ENCODE measurements at places on chromosomes 6 and 20.

DNA sequence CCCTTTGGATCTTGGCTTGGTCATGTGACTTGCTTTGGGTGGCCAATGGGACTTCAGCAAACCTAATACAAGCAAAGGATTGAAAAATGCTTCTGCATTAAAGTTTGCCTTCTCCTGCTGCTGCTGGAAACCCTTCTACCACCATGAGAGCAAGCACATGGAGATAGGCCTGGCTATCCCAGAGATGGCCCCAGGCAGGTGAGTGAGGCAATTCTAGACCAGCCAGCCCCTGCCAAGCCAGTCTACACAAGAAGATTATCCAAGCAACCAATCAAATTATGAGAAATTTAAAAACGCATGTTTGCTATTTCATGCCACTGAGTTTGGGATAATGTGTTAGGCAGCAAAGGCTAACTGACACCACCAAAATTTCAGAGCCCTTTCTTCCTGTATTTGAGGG, 274.3 kb downstream of the TFAP2C start:
- DNase-seq = no peak

DNA sequence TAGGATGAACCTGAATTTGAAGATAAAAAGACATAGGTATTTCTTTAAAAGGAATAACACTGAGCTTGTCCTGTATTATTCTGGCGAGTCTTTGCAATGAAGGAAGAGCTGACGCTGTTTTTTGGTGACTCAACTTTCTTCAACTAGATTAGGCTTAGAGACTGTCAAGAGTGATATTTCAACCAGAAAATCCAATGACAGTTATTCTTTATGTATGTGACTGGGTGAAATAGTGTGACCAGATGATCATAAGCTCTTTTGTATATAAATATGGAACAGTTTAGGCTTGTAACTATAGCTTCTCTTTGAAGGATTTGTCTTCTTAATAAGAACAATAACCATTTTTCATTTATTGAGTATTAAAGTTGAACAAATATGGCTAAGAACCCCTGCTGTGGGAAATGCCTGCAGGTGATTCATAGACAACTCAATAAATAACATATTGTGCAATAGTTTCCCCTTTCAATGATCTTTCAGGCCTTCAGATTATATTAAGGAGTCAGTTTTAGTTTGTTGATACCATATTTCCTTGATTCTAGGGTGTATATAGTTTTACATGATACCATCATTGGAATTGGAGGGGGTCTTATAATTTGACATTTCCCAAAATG, 265.6 kb upstream of the JAG1 start:
- DNase-seq = no peak

- DNase-seq = no peak
Observed at GRCh38 chr6:91161246-91161645, 574.4 kb upstream of the MAP3K7 start.

GRCh38 chr20:50285376-50286173, 94.9 kb downstream of the CEBPB start:
- no peak for DNase-seq

DNA sequence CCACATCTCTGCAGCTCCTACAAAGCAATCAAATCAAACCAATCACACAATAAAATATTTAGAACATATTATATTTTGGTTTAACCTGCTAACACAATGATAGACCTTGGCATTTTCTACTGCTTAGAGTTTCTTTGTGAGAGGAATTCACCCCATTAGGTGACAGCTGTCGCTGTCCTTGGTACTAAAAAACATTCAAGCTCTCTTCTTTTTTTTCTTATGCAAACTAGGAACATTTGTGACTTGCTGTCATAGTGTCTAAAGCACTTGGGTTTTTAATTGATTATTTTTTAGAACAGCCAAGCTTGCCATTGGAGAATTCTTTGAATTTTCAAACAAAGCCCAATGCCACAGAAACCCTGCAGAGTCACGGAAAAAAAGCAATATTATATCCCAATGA, 46.4 kb downstream of the CNR1 start:
- no peak for DNase-seq

DNA sequence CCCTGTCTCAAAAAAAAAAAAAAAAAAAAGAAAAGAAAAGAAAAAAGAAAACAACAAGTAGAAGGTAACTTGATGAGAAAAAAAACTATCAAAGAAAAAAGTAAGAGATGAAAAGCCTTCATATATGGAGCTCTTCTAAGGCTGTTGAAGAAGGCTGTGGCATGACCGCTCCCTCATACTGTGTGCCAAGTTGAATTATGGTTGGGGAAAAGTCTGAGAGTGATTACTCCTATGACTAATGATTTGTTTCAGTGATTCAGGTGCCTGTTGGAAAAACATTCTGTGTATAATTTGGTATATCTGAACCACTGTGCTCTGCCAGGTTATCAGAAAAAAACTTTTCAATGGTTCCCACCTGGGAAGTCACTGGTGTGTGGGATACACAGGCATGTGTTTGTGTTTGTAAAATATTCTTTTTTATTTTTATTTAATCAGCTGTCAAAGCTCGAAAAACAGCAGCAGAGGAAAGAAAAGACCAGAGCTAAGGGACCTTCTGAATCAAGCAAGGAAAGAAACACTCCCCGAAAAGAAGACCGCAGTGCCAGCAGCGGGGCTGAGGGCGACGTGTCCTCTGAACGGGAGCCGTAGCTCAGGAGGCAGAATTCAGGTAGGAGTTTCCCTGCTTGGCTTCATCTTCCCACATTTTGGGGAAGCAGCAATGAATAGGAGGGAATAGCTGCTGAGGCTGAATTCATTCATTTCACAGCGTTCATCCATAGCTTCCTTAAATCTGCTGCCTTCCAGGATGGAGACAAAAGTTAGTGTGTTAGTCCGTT, 69.7 kb upstream of the SCP2D1 start:
- no peak for DNase-seq

GRCh38 chr6:82000551-82000950, 247.0 kb downstream of the IBTK start:
- DNase-seq = no peak

GRCh38 chr6:125154761-125155135, 1.2 kb downstream of the TPD52L1 start:
- no peak for DNase-seq

GRCh38 chr20:55714736-55715135, 290.6 kb downstream of the CBLN4 start:
- DNase-seq = no peak

GRCh38 chr6:91865889-91866288, 1279.0 kb upstream of the MAP3K7 start:
- DNase-seq = no peak

DNA sequence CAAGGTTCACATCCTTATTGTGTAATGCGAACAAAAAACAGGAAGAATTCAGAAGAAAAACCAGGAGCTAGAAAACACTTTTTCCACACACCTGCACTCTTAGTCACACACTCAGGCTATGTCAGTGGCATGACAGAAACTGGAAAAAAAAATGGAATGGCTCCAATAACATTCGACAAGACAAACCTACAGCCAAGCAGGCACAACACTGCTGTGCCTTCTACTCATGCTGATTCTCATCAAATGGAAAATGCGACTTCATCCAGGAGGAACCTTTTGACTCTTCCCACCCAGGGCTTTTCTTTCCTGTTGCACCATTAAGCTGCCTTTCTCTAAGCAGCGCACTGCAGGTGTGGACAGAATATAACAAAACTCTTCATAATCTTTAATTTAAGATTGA, 163.2 kb upstream of the BTBD3 start:
- DNase-seq = no peak

- DNase-seq = no peak
Observed at GRCh38 chr6:33983109-33983716, 162.7 kb downstream of the GRM4 start.

DNA sequence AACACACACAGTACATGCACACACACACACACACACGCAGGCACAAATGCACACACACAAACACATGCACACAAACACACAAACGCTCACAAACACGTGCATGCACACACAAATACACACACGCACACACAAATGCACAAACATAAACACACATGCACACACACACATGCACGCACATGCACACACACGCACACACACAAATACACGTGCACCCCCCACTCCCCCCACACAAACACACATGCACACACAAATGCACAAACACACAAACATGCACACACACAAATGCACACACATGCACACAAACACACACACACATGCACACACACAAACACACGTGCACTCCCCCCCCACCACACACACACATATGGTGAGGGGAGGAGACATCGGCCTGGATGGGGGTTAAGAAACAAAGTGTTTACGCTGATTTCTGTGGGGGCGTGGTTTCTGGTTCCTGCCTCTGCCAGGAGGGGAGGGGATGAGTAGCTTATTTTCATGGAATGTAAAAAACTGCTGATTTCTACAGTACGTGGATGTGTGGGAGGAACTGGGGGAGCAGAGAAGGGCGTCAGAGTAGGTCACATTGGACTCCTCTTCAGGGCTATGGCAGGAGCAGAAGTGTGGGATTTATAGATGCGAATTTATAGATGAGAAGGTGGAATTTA, 607.2 kb downstream of the QKI start:
- no peak for DNase-seq

GRCh38 chr20:25044261-25044560, 13.7 kb downstream of the ACSS1 start:
- no peak for DNase-seq

DNA sequence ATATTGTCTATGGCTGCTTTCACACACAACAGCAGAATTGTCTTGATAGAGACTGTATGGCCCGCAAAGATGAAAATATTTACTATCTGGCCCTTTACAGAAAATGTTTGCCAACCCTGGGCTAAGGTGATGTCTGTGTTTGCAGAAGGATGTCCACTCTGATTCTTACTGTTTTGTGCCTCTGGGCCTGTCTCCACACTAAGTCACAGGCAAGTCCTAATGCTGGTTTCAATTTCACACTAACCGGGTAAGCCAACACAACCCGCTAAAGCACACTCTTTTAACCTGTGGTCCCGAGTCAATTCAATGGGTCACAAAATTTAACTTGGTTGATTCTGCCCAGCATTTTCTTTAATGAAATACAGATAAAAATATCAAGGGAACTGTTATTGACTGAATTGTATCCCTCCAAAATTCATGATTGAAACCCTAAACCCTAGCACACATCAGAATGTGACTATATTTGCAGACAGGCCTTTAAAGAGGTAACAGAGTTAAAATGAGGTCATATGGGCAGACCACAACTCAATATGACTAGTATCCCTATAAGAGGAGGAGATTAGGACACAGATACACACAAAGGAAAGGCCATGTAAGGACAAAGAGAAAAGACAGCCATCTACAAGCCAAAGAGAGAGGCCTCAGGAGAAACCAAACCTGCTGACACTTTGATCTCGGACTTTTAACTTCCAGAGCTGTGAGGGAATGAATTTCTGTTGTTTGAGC, 78.4 kb downstream of the FYN start:
- no peak for DNase-seq

- DNase-seq = no peak
Observed at GRCh38 chr20:4375881-4376280, 345.8 kb upstream of the PRND start.

DNA sequence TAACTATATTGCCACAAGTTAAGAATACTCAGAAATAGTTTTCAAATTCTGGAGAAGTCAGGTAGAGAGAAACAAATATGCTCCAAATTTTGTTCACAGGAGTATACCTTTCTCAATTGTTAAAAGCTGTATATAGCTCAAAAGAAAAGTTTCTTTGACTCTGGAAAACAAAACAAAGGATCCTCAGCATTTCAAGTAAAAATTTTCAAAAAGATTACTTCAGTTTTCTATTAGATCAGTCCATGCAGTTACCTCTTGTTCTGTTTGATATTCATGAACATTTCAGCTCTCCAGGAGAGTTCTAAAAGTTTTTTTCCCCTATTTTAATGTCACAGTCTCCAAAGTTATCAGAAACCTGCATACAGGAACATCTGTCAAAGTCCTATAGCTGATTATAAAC, 30.4 kb upstream of the ENTPD6 start:
- no peak for DNase-seq

DNA sequence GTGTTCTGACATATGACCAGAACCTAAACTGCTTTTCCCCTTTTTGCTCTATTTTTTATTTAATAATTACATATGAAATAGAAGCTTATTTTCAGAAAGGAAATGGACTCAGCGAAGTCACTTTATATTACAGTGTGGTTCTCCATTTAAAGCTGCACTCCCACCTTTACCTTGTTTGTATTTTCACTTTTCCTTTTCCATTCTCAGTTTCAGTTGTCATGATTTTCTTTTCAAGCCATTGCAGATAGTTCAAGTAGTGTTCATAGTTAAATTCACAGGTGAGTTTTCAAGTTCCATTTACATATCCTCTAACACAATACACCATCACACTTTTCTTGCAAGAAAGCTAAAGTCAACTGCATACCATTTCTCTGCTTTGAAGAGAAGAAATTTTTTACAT, 400.2 kb downstream of the HACE1 start:
- no peak for DNase-seq

DNA sequence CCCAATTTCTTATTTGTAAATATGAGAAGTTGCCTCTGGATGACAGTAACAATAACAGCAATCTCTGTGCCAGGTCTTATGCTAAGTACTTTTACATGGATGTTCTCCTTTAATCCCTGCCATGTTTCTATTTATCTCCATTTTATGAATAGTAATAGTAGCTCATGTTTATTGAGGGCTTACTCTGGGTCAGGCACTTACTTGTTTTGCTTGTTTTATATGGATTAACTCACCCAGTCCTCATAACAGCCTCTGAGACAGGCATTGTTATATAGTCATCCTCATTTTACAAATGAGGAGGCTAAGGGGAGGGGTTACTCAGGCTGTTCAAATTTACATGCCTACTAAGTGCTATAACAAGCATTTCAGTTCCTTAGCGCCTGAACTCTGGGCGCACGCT, 64.3 kb downstream of the ARID1B start:
- no peak for DNase-seq

DNA sequence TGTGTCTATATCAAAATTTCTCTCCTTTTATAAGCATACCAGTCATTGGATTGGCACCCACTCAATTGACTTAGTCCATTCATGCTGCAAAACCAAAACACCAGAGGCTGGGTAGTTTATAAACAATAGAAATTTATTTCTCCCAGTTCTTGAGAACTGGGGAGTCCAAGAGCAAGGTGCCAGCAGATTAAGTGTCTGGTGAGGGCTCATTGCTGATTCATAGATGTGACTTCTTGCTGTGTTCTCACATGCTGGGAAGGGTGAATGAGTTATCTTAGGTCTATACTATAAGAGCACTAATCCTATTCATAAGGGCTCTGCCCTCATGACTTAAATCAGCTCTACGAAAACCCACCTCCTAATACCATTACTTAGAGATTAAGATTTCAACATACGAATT, 501.4 kb downstream of the EPM2A start:
- no peak for DNase-seq

Data from activated CD8-positive, alpha-beta memory T cell treated with anti-CD3 and anti-CD28 coated beads for 4 hours (primary cell).